ENCODE measurements at places on chromosomes 4 and X. TPM values are rescaled to one million over a fixed set of nuclear protein-coding genes. Genes with fewer than 3 reads are reported as not detected.

MTMR8 gene
- 1.2 TPM for total RNA-seq

ZNF630 gene
- 2.8 TPM for total RNA-seq

DNA sequence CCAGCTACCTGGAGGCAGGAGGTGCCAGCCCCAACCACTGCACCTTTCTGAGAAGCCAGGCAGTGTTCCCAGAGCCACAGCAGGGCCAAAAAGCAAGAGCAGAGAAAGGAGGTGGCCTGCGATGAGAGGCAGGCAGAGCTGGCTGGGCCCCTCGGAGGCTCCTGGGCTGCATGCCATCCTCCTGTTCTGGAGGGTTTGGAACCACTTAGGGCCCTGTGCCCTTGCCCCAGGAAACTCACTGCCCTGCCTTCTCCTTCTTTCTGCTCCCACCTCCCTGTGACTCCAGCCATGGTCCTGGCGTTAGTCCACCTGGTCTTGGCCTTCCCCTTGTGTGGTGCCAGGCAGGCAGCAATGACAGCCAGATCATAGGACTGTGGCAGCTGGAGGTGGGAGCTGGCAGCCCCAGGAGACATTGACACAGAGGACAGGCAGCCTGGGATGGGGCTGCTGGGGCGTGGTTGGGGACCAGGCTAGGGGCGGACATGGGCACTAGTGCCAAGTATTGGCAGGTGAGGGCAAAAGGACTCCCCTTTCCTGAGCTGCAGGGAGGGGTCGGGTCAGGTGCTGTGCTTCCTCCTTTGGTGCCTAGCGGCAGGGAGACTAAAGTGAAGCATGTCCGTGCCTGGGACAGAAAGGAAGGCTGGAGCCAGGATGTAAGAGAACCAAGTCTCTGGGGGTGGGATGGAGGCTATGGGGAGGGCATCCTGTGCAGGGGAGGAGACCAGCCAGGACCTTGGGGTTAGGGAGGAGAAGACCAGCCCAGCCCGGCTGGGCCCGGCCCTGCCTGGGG, 1.4 kb downstream of the APLN start:
- DNase-seq, result peak; percentile 18

TREX2 gene
- total RNA-seq, result 0.48 TPM

GK gene
- total RNA-seq, result 7.4 TPM

- DNase-seq, result no peak
Measured at GRCh38 chrX:130885996-130886395, 17.0 kb downstream of the ENOX2 start.

RAPGEF2 gene
- total RNA-seq, result 75.9 TPM

- DNase-seq, result no peak
Measured at GRCh38 chr4:118270492-118270891, 82.3 kb downstream of the PRSS12 start.

DNA sequence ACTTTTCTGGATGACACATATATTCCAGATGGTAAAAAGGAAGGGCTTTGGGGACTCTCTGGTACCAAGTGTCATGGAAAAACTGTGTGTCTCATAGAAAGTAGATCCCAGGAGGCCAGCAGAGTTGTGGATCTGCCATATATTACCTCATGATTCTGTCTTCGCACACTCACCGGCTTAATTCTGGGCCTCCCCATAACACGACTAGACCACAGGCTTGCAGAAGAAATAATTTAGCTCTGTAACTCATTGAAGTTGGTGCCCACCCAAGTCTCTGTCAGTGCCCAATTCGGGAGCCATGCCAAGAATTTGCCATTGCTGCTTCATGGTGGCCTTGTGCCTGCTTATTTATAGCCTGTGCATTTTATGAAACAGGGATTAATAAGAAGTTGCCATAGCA, 104.5 kb downstream of the AR start:
- DNase-seq, result no peak

CCDC160 gene
- not detected for total RNA-seq

GRCh38 chrX:19642241-19643109, 127.2 kb upstream of the MAP3K15 start:
- DNase-seq, result no peak

DNA sequence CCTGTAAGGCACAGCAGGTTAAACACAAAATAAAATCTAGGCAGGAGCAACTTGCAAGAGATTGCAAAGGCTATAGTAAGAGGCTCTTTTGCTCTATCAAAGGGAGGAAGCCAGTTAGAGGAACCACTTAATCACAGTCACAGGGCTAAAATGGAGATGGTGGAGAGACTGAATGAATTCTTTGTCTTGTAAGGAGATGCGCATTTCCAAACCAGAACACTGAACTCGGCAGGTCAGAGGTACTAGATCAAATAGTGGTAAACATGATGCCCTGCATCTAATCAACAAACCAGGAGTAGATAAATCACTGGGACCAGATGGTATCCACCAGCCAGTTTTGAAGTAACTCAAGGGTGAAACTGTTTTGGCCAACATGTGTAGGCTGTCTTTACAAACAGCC, 55.8 kb downstream of the GPC4 start:
- no peak for DNase-seq

- no peak for DNase-seq
Measured at GRCh38 chr4:4344915-4345527, 41.9 kb upstream of the NSG1 start.

LANCL3 gene
- 0.31 TPM for total RNA-seq

Measured in heart left ventricle (tissue), 16 donors.